ENCODE measurements at places on chromosomes 6 and 20.

- no peak for DNase-seq
These were observed 15.0 kb upstream of the TBC1D22B start for GRCh38 chr6:37242429-37243052.

DNA sequence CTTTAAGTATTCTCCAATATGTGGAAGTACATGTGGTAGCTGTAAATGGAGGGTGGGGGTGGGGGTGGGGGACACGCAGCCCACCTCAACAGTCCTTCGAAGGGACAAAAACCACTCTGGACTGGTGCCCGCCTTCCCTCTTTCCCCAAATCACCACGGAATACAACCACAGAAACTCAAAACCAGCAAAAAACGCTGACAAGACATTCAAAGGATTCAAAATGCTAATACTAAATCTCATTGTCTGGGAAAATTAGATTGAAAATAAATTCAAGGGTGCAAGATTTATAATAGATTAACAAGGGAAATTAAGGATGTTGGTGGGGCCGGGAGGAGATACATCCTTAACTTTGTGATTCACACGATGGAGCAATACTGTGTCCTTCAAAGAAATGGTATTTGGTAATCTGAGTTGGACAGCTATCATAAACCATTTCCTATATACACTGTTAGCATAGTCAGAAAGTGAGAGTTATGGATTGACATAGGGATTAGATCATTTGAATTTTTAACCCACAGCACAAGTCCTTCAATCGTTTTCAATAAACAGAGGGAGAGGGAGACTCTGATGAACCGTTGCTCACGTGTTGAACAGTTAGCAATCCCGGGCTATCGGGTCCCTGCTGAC is 766 bp upstream of the TBC1D22B start:
- DNase-seq, result no peak

- DNase-seq, result no peak
These were observed 4.6 kb downstream of the AFDN start for GRCh38 chr6:167831281-167831828.

DNA sequence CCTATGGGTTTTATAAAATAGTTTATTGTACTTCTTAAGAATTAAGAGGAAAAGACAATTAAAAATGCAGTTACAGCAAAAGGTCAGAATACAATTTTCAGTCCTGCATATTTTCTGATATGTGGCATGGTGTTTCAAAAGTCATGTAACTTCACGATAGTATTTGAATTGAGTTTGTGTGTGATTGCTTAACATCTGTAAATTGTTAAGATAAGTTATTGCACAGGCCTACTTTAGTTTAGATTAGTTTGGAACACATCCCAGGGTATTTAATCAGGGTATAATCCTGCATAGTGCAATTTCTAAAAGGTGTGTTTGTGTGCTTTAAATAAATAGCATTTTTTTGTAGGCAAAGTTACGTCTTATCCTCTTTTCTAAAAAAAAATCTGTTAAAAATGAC is 289.6 kb downstream of the RIMS1 start:
- DNase-seq, result no peak

GRCh38 chr6:146429831-146430230 is 113.8 kb upstream of the RAB32 start:
- no peak for DNase-seq

GRCh38 chr6:31558631-31559500 is 11.5 kb downstream of the NFKBIL1 start:
- DNase-seq, result no peak

- no peak for DNase-seq
These were observed 403.6 kb upstream of the GJE1 start for GRCh38 chr6:141729146-141729545.

GRCh38 chr6:43949551-43949991 is 177.7 kb downstream of the MRPL14 start:
- DNase-seq, result no peak

- DNase-seq, result no peak
These were observed 67.9 kb downstream of the STK35 start for GRCh38 chr20:2169456-2170088.

DNA sequence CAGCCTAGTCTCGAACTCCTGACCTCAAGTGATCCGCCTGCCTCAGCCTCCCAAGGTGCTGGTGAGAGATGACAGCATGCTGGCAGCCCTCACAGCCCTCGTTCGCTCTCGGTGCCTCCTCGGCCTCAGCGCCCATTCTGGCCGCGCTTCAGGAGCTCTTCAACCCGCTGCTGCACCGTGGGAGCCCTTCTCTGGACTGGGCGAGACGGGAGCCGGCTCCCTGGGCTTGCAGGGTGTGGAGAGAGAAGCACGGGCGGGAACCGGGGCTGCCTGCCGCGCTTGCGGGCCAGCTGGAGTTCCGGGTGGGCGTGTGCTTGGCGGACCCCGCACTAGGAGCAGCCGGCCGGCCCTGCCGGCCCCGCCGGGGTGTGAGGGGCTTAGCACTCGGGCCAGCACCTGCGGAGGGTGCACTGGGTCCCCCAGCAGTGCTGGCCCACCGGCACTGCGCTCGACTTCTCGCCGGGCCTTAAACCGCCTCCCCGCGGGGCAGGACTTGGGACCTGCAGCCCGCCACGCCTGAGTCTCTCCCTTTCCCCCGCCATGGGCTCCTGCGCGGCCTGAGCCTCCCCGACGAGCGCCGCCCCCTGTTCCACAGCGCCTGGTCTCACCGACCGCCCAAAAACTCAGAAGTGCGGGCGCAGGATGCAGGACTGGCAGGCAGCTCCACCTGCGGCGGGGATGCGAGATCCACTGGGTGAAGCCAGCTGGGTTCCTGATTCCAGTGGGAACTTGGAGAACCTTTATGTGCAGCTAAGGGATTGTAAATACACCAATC is 31.5 kb upstream of the RANBP9 start:
- DNase-seq, result no peak

DNA sequence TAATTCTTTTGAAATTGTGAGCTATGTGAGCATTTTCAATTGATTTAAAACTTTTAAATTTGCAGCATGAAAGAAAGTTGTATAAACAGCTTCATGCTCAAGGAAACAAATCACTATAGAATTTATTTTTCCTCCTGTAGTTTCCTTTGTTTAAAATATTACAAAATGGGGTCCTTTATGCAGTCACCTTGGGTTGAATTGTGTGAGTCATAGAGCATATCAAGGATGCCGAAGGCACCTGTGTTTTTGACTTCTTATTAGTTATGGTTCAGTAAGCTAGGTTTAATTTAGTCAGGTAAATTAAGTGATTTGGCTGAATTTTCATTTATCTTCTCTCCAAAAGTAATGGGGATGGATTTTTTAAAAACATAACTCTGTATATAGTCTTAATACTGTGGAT is 96.8 kb downstream of the BCKDHB start:
- DNase-seq, result no peak

DNA sequence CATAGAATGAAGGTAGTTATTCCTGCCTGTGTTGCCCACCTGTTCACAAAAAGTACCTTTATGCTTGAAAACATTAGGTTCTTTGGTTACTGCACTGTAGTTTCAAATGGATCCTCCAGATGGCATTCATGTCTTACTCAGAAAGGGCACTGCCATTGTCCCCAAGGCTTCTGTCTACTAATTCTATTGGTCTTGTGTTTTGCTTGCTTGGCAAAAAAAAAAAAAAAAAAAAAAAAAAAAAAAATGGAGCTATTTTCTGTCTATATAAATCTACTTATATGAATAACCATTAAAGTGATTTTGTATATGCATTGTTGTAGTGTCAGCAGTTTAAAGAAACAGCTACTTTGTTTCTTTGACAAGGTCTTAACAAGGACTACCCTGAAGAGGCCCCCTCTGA is 12.7 kb upstream of the EFHC1 start:
- no peak for DNase-seq

DNA sequence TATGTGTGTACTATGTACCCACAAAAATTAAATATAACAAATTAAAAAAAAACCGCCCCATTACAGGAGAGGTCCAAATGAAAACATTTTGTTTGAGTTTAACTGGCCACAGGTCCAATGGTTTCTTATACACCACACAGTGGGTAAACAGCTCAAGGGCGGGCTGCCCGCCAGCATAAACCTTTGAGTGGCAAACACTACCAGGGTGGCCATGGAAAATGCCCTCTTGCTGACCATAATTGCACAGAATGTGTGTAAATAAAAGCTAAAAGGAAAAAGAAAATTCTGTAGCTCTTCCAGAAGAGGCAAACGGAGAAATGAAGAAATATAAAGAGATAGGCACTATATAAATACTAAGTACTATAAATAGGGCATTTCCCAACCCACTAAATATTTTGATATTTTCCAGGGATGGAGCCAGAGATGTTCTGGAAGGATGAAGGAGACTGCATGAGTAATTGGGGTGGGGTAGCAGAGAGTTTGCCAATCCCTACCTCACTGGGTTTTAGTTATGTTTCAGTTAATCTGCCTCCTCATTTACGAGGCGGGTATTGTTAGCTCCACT is 1.1 kb upstream of the CDC5L start:
- DNase-seq, result no peak

DNA sequence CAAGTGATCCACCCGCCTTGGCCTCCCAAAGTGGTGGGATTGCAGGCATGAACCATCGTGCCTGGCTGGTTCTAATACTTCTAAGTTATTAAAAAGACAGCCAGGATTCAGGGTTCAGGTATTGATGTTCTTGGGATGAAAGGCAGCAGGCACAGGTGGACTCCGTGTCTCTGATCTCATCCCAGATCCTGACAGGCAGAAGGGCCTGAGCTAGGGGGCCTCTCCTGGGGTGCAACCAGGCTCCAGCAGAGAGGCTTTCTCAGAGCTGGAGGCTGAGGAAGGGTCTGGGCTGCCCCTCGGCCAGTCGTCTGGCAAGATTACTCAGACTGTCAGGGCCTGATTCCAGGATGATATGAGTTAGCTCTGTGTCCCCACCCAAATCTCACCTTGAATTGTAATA is 106.3 kb downstream of the SCML4 start:
- no peak for DNase-seq

DNA sequence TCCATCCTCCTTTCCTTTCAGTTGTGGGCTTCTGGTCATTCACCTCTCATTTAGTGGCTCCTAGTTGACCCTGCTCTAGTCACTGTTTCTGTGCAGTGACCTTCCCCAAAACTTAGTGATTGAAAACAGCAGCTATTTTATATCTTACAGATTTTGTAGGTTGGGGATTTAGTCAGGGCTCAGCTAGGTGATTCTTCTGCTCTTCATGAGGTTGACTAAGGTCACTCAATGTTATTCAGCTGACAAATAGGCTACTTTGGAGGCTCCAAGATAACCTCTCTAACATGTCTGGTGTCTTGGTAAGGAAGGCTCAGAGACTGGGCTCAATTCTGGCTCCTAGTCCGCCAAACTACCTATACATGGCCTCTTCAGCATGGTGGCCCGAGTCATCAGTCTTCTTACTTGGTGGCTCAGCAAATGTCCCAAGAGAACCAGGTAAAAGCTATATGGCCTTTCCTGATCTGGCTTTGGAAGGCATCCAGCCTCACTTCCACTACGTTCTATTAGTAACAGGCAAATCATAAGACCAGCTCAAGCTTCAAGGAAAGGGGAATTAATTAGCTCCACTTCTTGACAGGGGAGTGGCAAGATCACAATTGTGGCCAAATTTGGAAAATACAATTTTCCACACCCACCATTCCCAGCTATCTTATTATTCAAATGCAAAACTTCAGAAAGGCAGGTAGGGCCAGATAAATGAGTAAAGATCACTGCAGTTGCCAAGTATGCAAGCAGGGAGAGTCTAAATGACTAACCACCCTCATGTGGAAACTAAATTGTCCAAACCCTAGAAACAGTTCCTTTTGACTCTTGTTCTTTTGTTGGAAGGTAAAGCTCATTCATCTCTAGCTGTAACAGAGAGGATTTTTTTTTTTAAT is 50.5 kb upstream of the LTV1 start:
- no peak for DNase-seq

DNA sequence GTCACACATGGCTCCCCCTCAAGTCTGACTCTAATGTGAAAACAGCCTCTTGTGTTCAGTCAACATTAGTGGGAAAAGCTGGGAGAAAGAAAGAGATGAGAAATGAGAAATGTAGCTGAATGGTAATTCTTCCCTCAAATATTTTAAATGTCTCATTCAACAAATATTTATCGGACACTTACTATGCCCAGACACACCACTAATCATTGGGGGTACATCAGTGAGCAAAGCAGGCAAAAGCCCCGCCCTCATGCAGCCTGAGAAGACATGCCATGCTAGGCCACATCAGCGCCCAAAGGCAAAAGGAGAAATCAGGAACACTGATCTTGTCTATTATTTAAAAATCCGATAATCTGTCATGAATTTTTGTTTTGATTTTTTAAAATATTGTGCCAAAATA is 89.9 kb upstream of the ASF1A start:
- no peak for DNase-seq

DNA sequence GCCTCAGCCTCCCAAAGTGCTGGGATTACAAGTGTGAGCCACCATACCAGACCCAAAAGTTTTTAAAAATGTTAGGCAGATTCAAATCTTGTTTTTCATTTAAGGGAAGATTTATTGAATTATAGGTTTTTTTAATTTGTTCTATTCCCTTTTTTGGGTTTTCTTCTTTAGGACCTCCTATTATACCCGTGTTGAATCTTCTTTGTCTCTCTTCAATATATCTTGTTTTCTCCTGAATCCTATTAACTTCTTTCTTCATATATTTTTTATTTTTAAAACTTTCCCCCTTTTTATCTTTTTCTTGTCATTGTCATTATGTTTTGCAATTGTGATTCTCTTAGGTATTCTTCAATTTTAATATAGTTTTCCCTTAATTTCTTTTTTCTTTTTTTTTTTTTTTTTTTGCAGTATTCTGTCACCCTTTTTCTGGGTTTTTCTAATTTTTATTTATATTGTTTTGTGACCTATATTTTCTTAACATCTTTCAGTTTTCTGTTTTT is 45.9 kb upstream of the NOP56 start:
- DNase-seq, result no peak

- no peak for DNase-seq
These were observed 39.2 kb downstream of the ZC3H12D start for GRCh38 chr6:149445573-149445972.

DNA sequence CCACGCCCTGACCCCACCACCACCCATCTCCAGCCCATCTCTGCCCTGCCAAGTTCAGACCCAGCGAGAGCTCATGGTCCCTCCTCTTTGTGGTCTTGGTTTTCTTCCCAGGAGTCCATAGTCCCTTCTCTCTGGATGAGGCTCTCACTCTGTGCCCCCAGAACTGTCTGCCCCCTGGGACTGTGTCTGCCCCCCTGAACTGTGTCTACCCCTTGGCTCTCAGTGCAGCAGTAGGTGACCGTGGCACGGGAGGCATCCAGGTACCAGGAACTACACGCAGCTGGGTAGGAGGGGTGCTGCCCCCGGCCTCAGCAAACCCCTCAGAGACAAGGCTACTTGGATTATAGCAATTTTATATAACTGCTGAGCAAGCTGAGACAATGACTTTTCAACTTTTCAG is 23.6 kb downstream of the PRR18 start:
- no peak for DNase-seq

Measured in GM18507 (cell line).